ENCODE measurements at places on chromosomes 2 and 18.

- no peak for DNase-seq
Observed at GRCh38 chr2:177053038-177053437, 159.6 kb upstream of the HNRNPA3 start.

DNA sequence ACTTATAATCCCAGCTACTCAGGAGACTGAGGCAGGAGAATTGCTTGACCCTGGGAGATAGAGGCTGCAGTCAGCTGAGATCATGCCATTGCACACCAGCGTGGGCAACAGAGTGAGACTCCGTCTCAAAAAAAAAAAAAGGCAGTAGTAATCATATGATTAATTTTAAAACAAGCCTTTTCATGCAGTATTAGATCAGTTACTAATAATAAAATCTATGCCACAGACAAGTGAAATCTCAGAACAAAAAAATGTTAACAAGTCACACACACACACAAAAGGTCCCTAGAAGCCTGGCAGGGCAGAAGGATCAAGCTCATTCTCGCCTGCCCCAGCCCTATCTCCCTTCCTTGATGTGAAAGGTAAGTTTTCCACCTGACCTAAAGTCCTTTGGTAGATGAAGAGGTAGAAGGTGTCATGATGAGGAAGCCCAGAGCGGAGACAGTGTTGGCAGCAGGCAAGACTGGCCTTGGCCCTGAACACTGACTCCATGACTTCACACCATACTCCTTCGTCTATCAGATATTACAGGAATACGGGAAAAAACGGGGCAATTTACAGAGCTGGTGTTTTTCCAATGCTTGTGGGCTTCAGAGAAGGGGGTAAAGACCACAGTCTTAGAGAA, 10.6 kb downstream of the KDSR start:
- DNase-seq, result no peak

- no peak for DNase-seq
Observed at GRCh38 chr2:54634021-54634420, 89.4 kb upstream of the EML6 start.

DNA sequence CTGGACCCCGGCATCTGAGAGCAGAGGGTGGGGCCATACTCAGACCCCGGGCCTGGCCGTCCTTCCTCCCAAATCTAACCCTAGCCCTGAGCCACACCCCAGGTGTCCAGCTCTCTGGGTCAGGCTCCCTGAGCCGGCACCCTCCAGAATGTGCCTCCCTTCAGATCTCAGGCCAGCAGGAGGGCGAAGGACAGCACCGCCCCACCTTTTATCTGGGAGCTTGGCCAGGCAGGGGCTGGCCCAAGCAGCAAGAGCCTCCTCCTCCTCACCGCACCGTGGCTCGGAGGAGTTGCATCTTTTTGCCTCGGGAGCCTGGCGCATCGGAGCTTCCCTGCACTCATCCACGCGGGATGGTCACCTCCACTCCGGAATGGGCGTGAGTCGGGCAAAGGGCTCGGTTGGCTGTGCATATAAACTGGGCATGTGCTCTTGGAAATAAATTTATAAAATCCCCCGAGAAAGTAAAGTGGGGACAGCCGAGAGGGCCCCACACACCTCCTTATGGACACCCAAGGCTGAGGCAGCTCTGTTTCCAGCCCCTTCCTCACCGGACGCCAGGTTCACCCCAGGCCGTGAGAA, 69.1 kb upstream of the CTDP1 start:
- DNase-seq, result no peak

GRCh38 chr18:42105394-42105793, 150.4 kb downstream of the PIK3C3 start:
- DNase-seq, result no peak

DNA sequence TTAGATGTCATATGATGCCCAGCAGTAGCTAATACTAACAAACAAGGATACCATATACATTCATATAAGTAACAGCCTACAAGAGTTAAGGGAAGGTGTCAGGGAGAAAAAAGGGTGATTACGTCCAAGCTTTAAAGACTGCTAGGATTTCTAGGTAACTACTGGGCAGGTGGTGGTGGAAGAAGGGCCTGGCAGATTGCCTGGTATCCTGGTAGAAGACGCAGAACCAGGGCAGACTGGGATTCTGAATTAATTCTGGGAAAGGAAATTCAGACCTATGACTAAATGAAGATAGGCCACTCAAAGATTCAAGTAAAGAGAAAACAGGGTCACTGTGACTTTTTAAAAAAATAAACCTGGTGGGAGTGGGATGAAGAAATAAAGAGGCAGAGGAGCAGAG, 31.9 kb downstream of the NDUFA10 start:
- no peak for DNase-seq

- DNase-seq, result no peak
Observed at GRCh38 chr18:50203801-50204604, 9.1 kb upstream of the MYO5B start.

DNA sequence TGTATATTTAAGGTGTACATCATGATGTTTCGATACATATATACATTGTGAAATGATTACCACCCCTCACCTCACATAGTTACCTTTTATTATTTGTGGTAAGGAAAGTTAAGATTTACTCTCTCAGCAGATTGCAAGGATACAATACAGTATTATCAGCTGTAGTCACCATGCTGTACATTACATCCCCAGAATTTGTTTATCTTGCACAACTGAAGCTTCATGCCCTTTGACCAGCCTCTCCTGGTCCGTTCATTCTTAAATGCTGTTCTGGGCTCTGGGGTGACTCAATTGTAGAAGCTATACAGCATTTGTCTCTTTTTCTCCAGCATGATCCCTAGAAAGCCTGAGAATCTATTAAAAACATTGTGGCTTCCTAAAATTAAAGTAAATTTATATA, 90.8 kb downstream of the PTPRM start:
- no peak for DNase-seq

- DNase-seq, result no peak
Observed at GRCh38 chr2:227576110-227576509, 22.6 kb upstream of the SCYGR2 start.

DNA sequence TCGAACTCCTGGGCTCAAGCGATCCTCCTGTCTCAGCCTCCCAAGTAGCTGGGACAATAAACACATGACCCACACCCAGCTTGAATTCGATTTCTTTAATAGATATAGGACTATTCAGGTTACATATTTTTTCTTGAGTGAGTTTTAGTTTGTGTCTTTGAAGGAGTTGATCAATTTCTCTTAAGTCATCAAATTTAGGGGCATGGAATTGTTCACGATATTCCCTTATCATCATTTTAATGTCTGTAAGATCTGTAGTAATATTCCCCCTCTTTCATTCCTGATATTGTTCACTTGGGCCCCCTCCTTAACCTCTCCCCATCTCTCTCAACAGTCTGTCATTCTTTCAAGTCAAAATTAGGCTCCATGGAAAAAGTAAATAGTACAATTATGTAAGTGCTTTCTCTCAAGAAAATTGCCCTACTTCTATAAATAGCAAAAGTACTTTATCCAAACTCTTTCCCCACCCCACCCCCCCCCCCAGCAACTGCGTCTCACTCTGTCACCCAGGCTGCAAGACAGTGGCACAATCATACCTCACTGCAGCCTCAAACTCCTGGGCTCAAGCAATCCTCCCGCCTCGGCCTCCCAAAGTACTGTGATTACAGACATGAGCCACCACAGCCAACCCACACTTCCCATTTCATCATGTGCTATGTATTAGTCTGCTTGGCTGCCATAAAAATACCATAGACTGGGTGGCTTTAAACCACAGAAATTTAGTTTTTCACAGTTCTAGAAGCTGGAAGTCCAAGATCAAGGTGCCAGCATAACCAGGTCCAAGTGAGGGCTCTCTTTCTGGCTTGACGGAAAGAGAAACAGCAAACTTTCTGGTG, 20.1 kb downstream of the WDR33 start:
- DNase-seq, result no peak

- no peak for DNase-seq
Observed at GRCh38 chr2:184834699-184835397, 236.5 kb downstream of the ZNF804A start.

DNA sequence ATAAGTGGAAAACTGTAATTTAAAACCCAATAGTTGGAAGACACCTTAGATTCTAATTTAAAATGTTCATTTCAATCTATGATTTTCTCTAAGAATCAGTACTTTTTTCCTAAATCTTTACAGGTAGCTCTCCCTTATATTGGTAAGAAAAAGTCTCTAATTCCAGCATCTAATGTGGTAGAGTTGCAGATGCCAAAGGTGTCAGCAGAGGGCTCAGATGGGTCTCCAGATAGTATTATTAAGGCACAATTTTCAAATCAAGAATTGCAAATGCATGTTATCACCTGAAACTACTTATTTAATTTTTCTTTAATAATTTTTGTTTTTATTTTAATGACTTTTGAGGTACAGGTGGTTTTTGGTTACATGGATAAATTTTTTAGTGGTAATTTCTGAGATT, 25.5 kb upstream of the ITGA4 start:
- no peak for DNase-seq

DNA sequence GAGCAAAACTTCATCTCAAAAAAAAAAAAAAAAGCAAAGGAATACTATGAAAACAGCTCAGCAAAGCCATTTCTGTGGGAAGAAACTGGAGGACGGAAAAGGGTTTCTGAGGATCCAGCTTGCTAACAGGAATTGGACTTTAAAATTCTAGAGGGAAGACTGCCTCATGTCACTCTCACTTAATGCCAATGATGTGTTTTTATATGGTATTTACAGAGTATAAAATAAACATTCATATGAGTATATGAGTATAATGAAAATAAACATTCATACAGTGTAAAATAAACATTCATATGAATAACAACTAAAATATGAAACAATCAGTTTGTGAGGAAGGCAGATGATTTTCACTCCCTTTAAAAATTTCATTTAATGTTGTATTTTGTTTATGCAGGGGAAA, 43.9 kb downstream of the CHMP3 start:
- no peak for DNase-seq

DNA sequence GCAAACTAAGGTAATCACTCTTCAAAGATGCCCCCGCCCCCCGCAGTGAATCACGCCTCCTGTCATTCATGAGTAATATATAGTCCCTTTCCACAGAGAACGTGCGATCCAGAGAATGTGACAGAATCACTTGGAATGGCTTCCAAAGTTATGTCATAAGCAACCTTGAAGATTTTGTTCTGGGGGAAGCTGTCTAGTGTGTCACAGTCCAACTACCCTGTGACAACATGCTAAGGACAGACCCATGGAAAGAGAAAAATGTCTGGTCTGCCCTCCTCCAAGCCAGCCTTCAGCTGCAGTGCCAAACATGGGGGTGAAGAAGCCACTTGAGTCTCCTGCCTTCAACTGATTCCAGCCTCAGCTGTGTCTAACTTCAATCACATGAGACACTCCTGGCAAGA, 259.1 kb downstream of the SS18 start:
- no peak for DNase-seq

GRCh38 chr2:6372317-6372901, 493.3 kb downstream of the CMPK2 start:
- no peak for DNase-seq

GRCh38 chr2:98519851-98520250, 75.2 kb downstream of the INPP4A start:
- no peak for DNase-seq

DNA sequence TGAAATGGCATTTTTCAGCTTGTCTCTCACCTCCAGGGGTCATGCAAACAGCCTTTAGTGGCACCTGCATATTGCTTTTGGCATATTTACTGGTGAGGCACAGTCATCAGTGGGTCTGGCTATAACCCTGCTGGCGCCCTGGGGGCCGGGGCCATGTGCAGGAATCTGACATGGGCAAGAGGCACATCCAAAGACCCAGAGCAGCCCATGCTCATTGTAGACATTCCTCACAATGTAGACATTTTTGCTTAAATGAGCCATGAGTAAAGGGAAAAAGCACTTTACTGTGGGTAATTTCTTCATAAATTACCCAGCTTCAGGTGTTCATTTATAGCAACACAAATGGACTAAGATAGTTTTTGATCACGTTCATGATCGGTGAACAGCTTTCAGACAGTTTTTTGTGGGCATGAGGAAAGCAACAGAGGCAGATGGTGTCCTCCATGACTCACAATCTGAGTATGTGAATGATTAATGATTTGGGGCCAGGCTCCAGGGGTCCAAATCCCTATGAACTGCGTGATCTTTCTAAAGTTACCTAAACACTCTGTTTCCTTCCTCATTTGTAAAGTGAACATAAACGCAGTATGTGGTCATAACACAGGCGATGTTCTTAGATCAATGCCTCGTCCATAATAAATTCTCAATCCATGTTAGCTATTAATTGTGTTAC, 85.8 kb downstream of the LIPG start:
- no peak for DNase-seq

GRCh38 chr2:203682688-203683130, 23.7 kb upstream of the CD28 start:
- no peak for DNase-seq

DNA sequence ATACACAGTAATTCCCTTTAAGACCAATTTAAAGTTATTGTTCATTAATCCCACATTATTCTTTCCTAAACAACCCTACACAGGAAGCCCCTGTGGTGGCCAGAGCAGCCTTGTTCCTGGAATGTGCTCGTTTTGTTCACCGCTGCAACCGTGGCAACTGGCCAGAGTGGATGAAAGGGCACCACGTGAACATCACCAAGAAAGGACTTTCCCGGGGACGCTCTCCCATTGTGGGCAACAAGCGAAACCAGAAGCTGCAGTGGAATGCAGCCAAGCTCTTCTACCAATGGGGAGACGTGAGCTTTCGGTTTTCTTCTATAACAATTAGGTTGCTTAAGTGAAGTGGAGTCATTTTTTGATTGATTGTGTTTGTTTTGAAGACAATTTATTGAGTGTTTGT, 101.0 kb downstream of the UNC80 start:
- no peak for DNase-seq

GRCh38 chr2:203582468-203582867, 47.4 kb upstream of the RAPH1 start:
- DNase-seq, result no peak

DNA sequence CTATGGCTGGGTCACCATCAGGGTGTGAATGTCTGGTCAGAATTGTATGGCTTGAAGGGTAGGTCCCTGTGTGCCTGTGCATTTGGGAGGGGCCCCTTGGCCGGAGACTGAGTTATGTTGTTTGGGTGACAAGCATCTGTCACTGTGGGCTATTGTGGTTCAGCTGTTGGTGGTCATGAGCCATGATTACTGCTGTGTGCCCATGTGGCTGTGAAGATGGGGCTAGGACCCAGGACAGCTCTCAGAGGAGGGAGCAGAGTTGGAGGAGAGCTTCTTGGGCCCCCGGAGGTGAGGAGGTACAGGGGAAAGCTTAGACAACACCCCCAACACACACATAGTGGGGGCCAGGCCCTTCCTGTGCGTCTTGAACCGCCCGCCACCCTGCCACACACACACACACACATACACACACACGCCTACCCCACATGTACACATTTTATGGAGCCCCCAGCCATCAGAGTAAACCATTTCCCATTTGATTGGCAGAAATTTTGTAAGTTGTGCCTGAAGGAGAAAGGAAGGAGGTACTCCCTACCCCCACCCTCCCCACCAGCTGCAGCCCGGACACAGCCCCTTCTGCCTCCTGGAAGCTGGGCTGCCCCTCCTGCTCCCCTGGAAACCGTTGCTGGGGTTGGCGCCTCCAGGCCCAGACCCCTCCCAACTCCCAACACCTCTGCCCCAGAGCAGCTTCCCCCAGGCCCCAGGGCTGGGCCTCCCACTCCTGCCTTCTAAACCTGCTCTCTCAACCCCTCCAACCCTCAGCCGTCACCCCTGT, 2.0 kb downstream of the GAREM2 start:
- no peak for DNase-seq

All from CD4-positive, alpha-beta T cell treated with Interleukin-6 at 100 ng/mL for 8 hours (primary cell).